ENCODE measurements at places on chromosomes 1 and 21. TPM values are rescaled to one million over a fixed set of nuclear protein-coding genes. Genes with fewer than 3 reads are reported as not detected.

FLG2 gene
- not detected for total RNA-seq

WASF2 gene
- 87.1 TPM for total RNA-seq

MYOG gene
- total RNA-seq: not detected

BRDT gene
- total RNA-seq: not detected

VSIG8 gene
- total RNA-seq: not detected

COL6A1 gene
- 3.0 TPM for total RNA-seq

G0S2 gene
- total RNA-seq: 55.6 TPM

TTLL7 gene
- total RNA-seq: 0.40 TPM

RGS4 gene
- not detected for total RNA-seq

CPTP gene
- 18.1 TPM for total RNA-seq

GPR89B gene
- total RNA-seq: 12.9 TPM

TMPRSS3 gene
- total RNA-seq: 2.0 TPM

ADGRL4 gene
- total RNA-seq: not detected

PLEKHO1 gene
- 20.9 TPM for total RNA-seq

IL10 gene
- 38.4 TPM for total RNA-seq

SLC35F3 gene
- total RNA-seq: 0.13 TPM

KCNE2 gene
- total RNA-seq: not detected

CNR2 gene
- total RNA-seq: 0.05 TPM

VAV3 gene
- 5.8 TPM for total RNA-seq

NPPB gene
- total RNA-seq: not detected

C4BPB gene
- 0.29 TPM for total RNA-seq

FAAH gene
- 10.4 TPM for total RNA-seq

CLDN17 gene
- not detected for total RNA-seq

S100A1 gene
- total RNA-seq: not detected

IPO13 gene
- total RNA-seq: 27.5 TPM

Measured in activated T-cell treated with anti-CD3 and anti-CD28 coated beads, Interleukin-2, amount 50 U/mL, for 4 hours (primary cell).